Spinal cord (tissue), 10 donors: ENCODE measurements at places on chromosomes 3 and 15.

DNA sequence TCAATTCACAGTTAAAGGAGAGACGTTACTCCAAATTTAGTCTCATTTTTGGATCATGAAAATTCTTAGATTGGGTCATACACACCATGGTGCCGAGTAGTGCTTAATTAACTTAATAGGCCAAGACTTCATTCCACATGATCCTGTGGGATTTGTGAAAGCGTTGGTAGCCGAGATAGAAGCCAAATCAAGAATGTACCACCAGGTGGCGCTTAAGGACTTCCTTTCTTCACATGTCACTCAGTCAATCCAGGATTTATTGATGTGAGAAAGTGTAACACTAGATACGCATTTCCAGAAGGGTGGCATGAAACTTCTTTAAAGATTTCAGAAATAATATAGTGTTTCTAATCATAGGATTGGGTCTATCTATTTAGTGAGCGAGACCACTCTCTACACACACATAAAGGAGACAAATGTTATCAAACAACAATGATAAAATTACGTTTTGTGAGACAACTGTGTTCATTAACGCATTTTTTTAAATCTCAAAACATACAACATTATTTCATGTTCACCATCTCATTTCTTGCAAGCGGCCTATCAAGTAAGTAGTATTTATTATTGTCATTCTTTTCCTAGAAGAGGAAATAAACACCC lies 436.1 kb downstream of the CHL1 start:
- peak; percentile 96 for DNase-seq

GRCh38 chr3:192514754-192515663 lies 212.3 kb downstream of the FGF12 start:
- DNase-seq, result peak; percentile 80

DNA sequence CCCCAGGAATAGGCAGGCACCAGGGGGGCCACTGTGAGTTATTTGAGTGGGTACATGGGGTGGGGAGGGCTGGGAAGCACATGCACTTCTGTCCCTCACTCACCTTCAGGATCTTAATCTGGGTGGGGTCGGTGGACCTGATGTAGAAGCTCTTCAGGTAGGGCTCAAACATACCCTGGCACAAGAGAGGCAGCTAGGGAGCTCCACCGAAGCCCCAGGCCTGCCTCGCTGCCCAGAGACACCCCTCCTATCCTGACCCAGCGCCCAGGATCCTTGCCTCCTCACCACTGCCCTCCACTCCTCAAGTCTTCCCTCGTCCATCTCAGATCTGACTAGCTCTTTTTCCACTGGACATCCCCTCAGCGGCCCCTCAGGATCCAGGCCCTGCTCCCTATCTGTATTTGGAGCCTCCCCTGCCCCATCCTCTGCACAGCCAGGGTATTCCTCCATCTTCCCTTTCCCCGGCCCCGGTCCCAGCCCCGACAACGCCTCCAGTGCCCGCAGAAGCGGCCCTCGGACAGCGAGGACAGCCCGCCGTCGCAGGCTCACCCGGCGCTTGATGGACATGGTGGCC lies 30.0 kb downstream of the AP3B2 start:
- no peak for DNase-seq

DNA sequence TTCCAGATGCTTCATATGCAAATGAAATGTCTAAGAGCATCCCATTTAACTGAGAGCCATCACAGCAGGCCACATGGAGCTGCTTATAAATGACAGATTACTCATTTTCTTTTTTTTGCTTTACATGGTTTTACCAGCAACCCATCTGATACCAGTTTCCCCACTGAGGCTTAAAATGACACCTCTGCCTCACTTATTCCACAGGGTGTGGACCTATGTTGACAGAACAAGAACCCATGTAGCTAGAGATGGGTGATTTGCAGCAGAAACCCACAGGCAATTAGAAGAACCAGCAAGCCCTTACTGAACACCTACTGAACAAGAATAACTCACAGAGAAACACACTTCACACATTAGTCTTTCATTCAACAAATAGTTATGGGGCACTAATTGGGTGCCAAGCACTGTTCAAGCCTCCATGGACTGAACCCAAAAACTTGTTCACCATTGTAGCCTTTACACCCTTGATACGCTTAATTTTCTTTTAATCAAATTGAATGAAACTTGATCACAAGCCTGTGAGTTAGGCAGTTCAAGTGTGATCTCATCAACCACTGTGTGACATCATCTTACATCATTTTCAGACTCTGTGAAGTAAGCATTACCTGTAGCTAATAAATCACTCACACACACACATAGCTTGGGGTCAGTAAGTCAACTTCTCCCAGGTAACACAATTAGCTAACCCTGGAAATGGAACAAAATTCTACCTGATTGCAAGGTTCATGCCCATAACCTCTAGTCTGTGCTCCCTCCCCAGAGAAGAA lies 45.4 kb downstream of the MAGI1 start:
- DNase-seq, result no peak

DNA sequence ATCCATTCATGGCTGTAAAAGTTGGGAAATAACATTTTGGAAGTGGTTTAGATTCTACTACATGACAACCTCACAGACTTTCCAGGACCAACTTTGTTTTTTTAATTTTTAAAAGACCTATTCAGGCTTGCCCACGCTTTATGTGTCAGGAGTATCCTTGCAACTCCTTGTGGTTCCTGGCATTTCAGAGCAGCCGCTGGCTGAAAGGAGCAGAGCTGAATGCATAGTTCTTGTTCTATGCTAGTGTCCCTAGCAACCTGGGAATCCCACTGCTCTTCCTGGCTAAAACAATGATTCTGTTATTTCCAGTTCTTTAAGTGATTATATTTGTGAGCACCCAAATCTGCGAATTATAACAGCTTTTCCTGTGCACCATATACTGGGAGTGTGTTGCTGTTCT lies 34.9 kb downstream of the CP start:
- DNase-seq, result peak; percentile 18

GRCh38 chr3:150760431-150761200 lies 2.4 kb downstream of the SIAH2 start:
- no peak for DNase-seq

- DNase-seq, result no peak
Observed at GRCh38 chr3:6600237-6600636, 260.7 kb upstream of the GRM7 start.

DNA sequence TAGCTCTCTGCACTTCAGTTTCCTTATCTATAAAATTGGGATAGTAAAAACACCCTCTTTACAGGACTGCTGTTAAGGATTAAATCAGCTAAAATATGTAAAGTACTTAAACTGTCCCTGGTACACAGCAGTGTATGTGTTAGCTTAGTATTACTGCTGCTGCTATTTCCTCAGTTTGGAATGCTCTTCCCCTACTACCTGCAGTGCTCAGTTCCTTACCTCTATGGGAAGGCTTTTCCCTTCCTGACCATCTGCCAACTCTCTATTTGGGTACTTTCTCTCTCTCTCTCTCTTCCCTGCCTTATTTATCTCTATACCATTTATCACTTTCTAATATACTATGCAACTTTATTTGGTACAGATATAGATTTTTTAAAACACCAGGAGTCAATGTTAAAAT lies 26.5 kb downstream of the KPNA4 start:
- no peak for DNase-seq

- DNase-seq, result no peak
Observed at GRCh38 chr3:78414261-78414660, 1353.5 kb downstream of the ROBO1 start.

DNA sequence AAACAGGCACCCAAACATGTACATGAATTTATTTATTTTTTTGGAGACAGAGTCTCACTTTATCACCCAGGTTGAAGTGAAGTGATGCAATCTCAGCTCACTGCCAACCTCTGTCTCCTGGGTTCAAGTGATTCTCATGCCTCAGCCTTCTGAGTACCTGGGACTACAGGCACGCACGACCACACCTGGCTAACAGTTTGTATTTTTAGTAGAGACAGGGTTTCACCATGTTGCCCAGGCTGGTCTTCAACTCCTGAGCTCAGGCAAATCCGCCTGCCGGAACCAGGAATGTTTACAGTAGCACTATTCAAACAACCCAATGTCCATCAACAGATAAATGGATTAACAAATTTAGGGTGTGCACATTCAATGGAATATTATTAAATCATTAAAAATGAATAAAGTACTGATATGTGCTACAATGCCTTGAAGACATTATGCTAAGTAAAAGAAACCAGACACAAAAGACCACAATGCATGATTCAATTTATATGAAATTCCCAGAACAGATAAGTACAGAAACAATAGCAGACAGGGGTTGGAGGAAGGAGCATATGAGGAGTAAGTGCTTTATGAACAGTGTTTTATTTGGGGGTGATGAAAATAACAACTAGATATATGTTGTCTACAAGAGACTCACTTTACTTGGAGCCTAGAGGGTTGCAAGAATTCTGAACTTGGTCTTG lies 1.3 kb downstream of the LEO1 start:
- no peak for DNase-seq

DNA sequence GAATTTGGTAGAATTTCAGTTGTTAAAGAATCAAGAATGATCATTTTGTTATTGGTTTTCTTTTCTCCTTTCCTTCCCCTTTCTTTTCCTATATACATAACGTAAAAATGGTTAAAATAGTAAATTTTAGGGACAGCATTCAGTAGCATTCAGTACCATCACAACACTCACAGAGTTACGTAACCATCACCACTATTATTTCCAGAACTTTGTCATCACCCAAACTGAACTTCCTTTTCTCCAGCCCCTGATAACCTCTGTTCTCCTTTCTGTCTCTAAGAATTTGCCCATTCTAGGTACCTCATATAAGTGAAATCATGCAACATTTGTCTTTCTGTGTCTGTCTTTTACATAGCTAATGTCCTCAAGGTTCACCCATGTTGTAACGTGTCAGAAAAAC lies 165.3 kb downstream of the AKAP13 start:
- no peak for DNase-seq

- no peak for DNase-seq
Observed at GRCh38 chr3:339351-339750, 142.8 kb downstream of the CHL1 start.

GRCh38 chr3:127041264-127041820 lies 58.4 kb downstream of the PLXNA1 start:
- no peak for DNase-seq

- no peak for DNase-seq
Observed at GRCh38 chr15:87758794-87759418, 497.6 kb downstream of the NTRK3 start.

DNA sequence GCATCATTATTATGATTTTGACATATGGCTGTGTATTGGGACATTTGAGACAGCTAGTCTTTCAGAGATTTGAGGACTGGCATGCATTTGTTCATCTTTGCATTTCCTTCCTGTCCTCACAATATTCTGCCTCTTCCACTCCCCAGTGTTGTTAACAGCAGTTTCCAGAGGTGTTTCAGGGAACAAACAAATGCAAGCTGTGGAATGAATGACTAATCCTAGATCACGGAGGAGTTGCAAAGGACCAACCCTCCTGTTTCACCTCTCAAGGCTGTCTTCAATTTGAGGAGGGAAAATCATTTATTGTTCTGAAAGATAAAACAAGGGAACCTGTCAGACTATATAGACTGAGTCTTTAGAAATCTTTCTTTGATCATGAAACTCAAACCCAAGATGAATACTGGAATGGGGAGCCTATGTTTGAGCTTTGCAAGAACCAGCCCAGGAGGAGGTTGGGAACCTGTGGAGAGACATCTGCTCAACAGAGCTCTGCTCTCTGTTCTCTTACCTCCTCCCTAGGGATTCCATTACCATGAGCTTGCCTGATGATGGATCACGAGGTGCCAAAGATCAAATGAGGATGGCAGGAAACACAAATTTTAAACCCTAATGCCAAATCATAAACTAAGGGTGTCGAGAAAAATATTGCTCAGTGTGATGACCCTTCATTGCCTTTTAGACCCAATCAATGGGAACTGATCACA lies 68.5 kb downstream of the SLC7A14 start:
- no peak for DNase-seq

DNA sequence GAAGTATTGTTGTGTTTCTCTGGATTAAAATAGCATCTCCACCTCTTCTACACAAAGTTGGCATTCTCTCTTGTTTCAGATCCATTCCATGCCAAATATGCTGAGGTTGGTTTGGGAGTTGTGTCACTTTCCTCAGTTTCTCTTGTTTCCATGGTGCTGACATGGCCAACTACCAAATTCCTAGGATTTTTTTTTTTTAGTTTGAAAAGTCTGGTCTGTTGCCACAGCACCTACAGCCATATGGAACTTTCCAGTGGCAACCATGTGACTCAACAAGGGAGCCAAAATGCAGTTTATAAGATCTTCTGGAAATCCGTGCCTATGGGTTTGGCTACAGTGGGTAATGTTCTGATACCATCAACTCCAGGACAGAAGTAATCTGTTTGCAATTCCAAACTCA lies 96.0 kb upstream of the CLSTN2 start:
- DNase-seq, result no peak

DNA sequence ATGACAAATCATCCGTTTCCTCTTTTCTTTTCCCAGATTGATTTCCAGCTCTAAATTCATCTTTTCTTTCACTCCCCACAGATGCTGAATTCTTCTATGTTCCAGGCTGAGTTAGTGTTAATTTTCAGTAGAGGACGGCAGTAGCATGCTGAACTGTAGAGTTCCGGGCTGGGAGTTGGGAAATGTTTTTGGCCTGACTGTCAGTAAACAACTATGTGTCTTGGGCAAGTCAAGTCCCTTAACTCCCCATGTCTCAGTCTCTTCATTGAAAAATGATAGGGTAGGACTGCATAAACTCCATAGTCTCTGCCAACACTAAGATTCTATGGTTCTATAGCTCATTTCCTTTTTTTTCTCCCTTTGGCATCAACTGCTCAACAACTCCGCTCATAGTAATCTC lies 333.9 kb downstream of the TIGIT start:
- no peak for DNase-seq

DNA sequence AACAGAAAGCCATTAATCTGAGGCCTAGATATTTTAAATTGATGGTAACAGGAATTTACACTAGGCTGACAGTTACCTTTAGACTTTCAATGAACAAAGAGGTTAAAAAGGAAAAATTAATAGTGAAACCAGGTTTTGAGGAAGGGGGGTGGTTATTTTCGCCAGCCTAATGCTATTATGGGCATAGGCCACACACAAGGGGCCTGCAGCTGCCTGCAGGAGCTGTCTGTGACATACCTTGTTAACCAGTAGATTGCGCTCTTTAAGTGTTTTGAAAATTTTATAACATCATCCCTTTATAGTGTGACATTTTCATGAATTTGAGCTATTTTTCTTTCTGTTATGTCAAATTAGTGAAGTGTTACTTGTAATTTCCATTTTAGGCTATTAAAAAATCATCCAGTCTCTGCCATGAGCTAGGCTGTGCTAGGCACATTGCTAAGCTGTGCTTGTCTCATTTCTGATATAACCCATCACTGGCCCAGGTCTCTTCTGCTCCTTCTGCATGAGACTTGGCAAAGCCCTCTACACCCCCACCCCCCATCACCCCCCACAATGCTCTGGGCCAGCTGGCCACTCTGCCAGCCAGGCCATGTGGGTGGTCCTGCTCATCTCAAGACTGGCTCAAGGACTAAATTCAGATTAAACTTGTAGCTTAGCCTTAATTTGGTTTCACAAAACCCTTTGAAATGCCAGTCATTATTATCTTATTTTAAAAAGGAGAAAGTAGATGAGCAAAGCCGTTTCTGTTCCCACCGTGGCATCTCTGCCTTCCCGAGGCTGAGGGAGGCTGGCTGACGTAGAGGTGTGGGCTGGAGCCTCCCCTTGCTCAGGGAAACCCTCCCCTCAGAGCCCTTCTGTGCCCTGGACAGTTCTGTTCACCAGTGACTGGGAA lies 48.4 kb upstream of the SEC22A start:
- DNase-seq, result no peak

- DNase-seq, result no peak
Observed at GRCh38 chr3:135973841-135974240, 8.3 kb downstream of the PPP2R3A start.
